Stimulated activated CD8-positive, alpha-beta memory T cell treated with anti-CD3 and anti-CD28 coated beads, Interleukin-2, amount 100 ng/mL, for 48 hours (primary cell): ENCODE measurements at places on chromosomes 11 and 22.
A peak's percentile ranks its signal among the peaks of the same experiment; 100 is the strongest.

DNA sequence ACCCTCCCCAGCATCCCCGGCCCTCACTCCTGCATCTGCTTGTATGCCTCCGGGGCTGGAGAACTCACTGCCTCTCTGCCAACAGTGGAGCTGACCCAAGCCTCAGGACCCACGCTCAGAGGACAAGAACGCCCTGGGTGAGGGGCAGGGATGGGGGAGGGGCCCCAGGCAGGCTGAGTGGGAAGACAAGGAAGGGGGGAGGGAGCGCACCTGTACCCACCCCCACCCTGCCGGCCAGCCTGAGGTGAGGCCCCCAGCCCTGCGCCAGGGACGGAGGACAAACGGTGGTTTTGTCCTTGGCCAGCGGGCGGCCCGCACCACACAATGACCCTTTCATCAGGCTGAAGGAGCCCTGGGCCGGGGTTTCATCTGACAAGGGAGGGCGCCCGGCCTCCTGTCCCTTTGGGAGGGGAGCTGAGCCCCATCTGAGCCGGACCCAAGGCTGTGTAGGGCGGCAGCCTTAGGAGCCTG, 10.0 kb downstream of the WNT7B start:
- no peak for DNase-seq

GRCh38 chr11:89495951-89496350, 4.8 kb upstream of the NOX4 start:
- DNase-seq, result no peak

- peak; percentile 27 for DNase-seq
Measured at GRCh38 chr22:44192098-44192815, 11.5 kb downstream of the PARVG start.

DNA sequence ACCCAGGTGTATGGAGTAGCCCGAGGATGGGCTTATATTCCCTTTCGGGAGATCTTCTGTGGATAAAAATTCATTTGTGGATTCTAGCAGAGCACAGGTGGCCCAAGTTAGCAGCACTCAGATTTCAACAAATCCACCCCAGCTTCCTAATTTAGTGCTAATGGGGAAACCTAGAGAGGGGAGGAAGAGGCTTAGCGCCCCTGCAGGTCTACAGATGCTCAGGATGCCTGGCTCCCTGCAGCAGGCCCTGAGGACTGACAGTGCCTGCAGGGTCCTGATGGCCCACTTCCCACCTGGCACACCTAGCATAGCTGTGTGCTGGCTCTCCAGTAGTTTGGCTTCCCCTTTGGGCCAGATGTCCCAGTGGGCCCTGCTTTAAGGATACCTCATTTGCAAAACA, 6.5 kb downstream of the DGAT2 start:
- DNase-seq, result no peak

DNA sequence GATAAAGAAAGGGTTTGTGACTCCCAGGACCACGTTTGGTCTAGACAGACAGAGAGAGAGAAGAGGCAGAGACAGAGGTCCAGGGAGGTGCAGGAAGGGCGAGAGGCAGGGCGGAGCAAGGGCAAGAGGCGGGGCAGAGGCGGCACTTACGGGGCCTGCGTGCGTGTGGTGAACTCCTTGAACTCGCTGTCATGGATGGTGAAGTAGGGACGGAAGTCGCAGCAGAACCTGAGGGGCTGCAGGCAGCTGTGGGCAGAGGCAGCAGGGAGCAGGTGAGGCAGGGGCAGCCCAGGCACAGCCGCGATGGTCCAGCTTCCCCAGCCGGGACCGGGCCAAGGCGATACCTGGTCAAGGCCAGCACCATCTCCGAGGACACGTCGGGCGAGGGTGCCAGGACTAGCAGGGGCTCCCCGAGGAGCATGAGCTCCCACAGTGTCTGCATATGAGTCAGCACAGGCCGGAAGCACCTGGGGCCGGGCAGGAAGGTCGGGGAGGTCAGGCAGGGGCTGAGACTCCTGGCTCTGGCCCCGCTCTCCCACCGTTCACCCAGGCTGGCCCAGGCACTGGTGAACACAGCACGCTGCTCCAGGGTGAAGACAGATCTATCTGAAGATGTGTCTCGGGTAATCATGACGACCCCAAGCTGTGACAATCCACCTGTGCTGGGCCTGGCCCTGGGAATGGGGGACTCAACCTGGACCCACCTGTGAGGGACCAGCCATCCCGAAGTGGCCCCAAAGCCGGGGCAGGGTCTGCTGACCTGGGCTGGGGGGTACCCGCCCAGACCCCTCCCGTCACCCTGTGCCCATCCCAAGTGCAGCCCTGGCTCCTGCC, 7.2 kb upstream of the PLXNB2 start:
- DNase-seq, result peak; percentile 74

DNA sequence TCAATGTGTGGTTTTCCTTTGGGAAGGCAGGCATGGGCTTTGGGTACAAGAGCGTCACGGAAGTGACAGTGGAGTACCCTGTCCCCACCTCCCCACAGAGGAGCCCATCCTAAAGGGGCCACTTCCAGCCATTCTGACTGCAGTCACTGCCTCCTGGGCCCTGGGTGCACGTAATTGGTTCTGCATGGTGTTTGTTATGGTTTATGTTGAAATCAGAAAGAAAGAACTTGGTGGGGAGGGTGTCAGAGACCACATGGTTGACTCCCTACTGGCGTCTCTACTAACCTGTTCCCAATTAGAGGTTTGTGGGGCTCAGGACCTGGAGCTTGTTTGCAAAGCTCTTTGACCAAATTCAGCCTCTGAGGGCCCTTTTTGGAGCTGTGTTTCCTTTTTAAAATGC, 40.8 kb downstream of the RIBC2 start:
- DNase-seq, result no peak

DNA sequence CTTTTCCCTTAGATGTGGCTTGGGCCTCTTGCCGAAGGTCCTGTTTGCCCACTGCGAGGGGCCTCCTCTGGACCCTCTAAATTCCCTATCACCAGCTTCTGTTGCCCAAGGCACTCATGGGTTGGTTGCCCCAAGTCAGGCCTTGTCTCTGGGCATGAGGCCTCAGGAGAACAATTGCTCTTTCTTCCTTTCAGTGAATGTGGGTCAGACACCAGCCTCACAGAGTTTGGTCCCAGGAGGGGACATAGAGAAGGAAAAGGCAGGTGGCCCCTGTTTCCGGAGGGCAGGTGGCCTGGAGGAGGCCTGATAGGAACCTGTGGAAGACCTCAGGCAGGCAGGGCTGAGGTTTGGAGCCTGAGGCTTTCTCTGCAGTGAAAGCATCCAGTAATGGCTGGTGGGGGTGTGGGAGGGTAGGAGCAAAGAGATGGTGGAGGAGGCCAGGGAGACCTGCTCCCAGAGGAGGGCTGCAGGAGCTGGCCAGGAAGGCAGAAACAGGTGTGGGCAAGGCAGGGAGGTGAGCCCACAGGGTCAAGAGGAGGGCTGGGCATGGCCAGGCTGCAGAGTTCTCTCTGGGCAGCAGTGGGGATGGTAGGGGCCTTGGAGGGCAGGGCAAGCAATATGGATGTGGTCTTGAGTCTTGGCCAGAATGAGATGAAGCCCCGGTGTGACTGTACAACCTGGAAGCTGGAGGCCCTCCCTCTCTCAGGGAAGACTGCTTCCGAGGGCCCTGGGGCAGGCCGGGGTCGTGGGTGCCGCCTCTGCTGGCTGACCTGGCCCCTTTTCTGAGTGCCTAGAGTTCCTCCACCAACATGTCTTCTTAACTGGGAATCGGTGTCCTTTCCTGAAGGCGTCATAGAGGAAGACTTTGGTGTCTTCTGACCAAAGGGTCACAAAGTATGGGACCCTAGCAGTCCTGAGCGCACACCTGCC, 28.0 kb upstream of the LMO1 start:
- DNase-seq, result no peak

DNA sequence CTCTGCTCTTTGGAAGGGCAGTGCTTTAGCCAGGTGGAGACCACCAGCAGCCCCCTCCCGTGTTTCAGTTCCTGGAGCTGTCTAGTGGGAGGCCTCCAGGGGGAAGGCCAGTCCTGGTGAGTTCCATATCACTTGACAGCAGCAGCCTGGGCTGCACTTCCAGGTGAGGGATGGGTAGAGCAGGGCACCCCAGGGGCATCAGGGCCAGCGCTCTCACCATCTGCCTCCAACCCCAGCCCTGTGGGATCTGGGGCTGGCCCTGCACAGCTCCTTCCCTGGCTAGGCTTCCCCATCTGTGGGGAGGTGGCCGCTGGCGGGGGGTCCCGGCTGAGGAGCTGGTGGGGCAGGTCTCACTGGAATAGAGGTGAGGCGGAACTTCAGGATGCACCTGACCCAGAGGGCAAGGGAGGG, 60.5 kb downstream of the MORC2 start:
- no peak for DNase-seq

- no peak for DNase-seq
Measured at GRCh38 chr11:131666617-131667016, 296.2 kb downstream of the NTM start.

DNA sequence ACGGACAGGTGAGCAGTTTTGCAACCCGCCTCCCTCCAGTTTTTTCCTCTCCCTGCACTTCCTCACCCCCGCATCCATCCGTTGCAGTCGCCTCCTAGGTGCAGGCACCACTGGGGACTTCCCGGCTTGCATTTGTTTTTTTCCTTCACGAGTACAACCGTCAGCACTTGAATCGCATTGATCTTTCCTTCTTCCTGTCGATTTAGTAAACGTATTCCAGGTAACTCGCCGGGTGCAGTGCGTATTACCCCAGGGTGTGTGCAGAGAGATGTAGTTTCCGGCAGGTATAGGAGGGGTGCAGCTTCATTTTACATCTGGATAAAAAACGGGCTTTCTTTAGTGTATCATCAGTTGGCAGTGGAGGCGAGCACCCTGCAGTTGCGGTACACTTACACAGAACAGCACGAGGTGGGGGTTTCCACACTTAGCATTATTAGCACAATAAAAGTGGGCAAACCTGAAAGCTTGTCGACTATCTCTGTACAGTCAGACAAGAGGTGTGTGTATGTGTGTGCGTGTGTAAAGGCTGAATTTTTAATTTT, at the start of gene SORL1-AS1:
Gene SORL1-AS1, minus strand, starts transcription at position 359 of the 542 bp plus-strand sequence.
- DNase-seq, result no peak

DNA sequence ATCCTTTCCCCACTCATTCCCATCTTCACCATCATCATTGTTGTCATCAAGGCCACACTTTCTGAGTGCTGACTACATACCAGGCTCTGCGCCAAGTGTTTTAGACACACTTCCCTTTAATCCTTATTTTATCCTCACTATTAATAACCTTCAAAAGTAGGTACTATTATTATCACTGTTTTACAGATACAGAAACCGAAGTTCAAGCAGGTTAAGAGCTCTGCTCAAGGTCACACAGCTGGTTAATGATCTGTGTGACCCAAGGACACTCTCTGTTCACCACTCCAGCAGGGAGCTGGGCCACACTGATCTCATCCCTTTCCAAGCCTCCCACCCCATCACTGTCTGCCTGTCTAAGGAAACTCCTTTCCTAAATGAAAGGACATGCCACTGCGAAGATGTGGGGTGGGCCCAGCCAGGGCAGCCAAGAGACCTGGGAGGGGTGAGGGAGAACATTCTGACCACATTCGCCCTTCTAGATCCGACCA, 17.2 kb upstream of the TSKU start:
- no peak for DNase-seq

DNA sequence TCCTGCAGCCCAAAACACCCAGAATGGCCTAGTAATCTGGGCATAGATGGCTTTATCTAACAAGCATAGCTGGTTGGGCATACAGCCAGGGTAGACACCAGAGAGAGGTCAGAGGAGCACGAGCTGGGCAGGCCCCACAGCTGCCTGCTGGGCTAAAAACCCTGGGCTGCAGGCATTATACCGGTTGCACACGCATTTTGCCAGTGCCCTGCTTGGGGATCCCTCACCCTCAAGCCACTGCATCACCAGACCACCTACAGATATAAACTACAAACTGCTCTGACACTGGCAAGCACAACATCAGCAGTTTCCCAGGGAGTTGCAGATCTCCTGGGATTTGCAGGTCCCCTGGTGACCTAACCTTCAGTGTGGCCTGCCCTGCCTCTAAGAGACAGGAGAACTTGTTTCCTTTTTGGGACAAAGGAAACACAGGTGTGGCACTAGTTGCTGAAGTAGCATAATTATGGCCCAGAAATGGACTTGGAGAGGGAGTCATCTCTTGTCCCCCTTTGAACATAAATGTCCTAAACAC, 79.1 kb upstream of the SC5D start:
- no peak for DNase-seq

- DNase-seq, result no peak
Measured at GRCh38 chr22:48827268-48827846, 1000.3 kb downstream of the BRD1 start.

GRCh38 chr11:121253951-121254350, 38.6 kb upstream of the SC5D start:
- DNase-seq, result no peak

DNA sequence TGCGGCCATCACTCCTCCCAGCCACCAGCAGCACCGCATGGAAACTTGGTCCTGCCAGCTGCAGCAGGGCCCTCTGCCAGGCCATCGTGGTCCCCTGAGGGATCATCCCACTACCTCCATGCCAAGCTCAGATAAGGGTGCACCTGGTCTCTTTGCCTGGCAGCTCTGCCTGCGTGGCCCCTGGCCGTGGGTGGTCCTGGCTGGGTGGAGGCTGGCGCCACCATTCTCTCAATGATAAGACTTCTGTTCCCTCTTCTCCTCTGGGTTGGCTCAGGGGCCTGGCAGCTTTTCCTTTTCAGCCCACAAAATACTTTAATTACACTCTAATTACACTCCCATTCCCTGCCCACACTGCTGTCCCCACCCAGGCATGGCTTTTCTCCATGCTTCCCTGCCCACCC, 26.8 kb upstream of the TSKU start:
- no peak for DNase-seq

- peak; percentile 37 for DNase-seq
Measured at GRCh38 chr11:65468874-65469333, 29.9 kb upstream of the MALAT1 start.

DNA sequence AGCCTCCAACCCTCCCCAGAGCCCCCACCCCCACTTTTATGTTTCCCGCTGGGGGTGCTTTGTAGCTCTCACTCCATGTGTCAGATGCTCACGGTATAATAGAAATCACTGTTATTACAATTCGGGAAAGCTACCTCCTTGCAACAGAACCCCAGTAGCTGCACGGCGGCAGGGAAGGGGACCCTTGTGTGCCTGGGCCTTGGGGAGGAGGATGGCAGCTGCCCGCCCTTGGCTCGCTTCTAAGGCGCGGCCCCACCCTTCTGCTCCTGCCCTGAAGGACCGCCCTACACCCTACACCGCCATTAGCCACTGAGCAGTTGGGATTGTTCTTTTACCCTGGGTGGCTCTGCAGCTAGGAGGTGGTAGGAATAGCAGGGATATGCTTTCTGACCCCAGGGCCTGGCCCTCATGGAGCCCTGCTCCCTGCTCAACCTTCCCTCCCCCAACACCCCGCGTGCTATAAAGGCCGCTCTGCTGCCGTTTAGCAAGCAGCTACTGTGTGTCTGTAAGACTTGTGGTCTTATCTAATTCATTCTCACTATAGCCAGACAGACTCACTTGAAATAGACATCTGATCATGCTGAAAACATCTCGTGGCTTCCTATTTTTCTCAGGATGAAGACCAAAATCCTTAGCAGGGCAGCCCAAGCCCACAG, 219.7 kb downstream of the CEP164 start:
- DNase-seq, result no peak

GRCh38 chr22:29313576-29314466, 1.7 kb downstream of the RASL10A start:
- no peak for DNase-seq

DNA sequence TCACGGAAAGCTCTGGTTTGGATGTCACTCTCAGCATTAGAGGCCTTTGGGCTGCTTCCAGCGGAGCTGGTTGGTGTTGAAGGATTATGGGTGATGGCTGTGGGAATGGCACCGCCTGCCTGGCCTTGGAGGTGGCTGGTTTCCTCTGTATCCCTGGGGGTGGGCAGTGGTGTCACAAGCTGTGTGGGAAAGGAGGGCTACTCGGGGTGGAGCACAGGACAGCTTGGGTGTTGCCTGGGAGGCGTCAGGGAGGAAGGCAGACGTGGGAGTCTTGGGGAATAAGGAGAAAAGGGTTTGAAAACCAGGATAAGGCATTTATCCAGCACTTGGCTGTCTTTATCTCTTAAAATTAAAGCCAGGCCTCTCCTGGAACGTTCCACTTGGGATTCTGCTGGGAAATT, 71.8 kb downstream of the ADAMTS15 start:
- no peak for DNase-seq
